ENCODE measurements at places on chromosomes 6 and 20.

GRCh38 chr20:37516811-37517750, 4.0 kb upstream of the NNAT start:
- DNase-seq, result no peak

GRCh38 chr6:130075879-130076460, 57.6 kb downstream of the L3MBTL3 start:
- DNase-seq, result no peak

- no peak for DNase-seq
These were observed 85.4 kb upstream of the OGFRL1 start for GRCh38 chr6:71203206-71203605.

DNA sequence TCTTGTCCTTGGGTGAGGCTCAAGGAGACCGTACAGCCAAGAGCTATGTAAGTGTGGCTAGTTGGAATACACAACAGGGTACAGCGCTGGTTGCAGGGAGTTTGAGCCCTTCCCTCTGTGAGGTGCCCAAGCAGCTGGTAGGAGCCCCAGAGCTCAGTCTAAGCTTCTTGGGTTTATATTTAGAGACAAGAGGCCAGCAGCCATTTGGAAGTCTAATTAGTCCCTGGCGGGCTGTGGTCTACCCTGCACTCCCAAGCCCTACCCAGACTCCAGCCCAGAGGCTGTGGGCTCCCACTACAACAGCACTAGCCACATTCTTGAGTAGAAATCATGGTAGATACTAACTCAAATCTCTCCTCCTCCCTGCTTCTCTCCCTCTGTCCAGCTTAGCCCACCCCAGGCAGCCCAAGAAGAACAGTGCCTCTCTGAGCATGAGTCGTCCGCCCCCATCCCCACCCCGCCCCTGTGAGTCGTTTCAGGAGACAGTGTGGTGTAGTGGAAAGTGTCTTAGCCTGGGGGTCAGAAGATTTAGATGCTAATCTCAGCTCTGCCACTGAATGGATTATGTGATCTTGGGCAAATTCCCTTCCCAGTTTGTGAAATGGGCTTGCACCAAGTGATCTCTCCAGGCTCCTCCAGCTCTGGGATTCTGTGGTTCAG, 37.8 kb downstream of the EIF2S2 start:
- DNase-seq, result no peak

DNA sequence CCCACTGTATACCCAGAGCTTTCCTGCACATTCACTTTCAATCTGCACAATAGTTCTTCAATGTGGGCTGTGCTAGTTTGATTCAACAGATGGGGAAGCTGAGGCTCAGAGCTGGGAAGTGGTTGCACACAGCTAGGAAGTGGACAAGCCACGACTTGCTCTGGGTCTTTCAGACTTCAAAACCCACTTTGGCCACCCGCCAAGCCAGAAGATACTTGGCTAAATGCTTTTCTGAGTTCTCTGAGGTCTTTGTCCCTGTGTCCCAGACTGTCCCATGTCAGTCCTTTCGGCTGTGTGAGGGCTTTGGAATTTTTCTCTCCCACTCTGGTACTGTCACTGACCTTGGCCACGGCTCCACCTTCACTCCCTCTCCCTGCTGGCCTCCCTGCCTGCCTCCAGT, 10.6 kb downstream of the PDYN start:
- no peak for DNase-seq

DNA sequence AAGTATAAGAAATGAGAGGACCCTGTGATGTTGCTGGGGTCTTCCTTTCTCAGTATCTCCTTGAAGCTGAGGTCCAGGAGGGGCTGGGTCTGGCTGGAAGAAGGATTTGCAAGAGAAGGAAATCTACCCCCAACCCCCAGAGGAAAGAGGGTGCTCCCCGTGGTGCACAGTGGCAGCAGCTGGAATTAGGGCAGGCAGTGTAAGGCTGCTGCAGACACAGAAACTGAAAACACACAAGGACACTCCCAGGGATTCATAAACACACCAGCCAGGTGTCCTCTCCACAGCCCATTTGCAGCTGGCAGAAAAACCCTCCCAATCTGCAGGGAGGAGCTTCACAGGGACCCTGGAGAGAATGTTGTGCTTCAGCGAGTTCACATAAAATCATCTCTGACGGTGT, 297.2 kb downstream of the CDH26 start:
- no peak for DNase-seq
